ENCODE measurements at places on chromosomes 3 and 15.

DNA sequence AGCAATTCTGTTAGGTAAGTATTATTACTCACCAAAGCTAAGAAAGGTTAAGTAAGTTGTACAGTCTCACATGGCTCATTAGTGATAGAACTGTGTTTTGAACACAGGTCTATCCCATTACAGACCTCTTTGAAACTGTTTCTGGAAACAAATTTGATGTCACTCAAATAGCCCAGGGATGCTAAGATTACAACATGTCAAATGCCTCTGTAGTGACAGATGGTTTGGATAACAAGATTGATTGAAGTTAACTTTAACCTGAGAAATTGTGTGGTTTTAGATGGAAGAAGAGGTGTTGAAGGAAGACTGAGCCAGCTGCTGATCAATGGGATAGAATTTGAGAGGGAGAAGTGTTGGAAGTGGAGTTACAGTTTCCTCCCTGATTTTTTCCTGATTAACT lies 72.5 kb downstream of the SYN2 start:
- no peak for DNase-seq

DNA sequence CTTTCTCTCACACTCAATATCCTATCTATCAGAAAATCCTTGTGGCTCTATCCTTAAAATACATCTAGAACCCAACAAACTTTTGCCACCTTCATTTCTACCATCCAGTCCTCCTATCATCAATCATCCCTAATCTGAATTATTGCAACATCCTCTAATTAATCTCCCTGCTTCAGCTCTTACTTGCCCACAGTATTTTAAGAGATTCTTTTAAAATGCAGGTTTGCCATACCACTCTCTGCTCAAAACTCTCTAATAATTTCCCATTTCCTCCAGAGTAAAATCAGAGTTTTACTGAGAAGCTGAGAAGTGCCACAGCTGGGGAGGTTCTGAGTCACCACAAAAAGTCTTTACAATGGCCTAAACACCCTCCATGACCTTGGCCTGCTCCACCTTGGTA lies 234.3 kb upstream of the ZPLD1 start:
- DNase-seq = no peak

GRCh38 chr3:56484122-56484521 lies 15.9 kb upstream of the ERC2 start:
- no peak for DNase-seq

- no peak for DNase-seq
Observed at GRCh38 chr15:95085056-95085455, 853.7 kb downstream of the MCTP2 start.

DNA sequence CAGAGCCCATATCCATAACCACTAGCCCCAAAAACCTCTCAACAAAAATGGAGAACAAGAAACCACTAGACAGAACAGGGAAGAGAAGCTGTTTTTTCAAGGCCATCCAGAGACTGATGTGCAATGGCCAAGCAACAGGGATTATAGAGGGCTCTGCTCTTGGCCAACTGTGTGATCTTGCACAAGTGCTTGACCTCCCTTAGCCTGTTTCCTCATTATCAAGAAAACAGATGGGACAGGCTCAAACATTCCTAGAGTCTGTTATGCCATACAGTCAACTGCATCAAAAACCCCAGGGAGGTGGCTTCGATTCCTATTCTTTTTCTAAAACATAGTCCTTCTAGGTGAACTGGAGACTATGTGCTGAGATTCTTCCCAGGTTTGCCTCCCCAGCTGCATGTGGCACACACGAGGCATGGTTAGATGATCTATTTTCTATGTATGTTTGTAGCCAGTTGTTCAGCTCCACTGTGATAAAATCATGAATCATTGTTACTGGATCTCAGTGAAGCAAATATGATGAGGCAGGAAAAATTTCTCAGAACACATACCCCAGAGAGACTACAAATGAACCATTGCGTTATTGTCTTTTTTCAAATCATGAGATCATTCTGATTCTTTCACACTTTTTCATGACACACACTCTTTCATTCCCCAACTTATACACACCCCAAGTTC lies 132.9 kb upstream of the TGFBR2 start:
- no peak for DNase-seq

GRCh38 chr15:63000706-63001105 lies 41.8 kb upstream of the TPM1 start:
- no peak for DNase-seq

DNA sequence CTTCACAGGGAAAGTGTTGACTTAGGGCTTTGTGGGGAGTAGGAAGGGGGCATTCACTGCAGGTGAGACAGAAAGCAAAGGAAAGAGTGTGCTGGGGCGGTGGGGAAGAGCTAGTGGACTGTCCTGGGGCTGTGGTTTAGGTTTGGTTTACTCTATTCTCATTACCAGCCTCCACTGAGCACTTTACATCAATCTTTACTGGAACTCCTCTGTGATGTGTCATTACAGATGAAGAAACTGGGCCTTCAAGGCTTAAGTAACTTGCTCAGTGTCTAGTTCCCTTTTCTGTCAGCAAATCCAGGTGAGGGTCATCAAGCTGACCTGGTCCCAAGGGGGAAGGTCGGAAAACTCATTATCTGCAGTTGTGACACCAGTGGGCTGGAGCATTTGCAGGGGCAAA lies 120.2 kb upstream of the PFN2 start:
- no peak for DNase-seq

DNA sequence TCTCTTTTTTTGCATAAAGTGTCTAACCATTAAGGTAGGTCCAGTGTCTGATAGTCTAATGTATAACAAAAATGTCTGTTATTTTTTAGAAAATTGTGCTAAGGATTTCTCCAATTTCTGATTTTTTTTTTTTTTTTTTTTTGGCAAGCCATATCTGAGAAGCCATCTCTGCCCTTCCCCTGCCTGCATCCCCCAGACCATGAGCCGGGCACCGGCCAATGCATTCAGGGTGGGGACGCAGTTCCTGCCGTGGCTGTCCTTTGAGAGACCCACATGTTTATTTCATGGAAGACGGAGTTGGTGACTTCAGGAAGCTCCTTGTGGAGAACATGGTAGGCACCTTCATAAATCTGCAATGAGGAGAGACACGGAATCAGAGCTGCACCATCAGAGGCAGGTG lies 19.2 kb downstream of the ABTB1 start:
- DNase-seq = peak; percentile 66

- DNase-seq = no peak
Observed at GRCh38 chr15:66808181-66808824, 106.3 kb downstream of the SMAD6 start.

DNA sequence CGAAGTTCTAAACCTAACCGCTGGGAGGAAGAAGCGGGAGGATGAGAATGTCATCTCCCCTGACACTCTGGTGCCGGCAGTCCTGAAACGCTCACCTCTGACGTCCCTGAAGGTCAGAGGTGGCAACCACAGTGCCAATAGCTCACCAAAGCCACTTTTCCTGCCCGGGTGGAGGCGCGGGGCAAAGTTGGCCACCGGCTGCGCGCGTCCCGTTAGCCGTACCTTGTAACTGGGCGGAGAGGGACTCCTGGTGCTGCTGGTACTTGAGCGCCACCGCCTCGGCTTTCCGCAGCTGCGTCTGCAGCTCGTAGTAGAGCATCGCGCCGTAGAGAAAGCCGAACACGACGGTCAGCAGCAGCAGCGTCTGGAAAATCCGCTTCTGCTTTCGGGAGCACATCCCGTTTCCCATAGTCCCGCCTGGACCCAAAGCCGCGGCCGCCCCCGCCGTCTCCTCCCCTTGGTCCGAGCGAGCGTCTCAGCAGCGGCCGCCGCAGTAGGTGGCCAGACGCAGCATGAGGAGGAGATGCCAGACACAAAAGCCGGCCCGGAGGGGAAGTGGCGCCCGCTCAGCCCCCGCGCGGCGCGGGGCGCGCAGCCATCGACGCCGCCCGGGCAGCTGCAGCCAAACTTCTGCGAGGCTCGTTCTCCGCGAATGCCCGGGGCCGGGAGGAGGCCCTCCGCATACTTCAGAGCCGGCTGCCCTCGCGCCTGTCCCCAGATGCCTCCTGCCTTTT lies 680 bp downstream of the GOLIM4 start:
- peak; percentile 90 for DNase-seq

DNA sequence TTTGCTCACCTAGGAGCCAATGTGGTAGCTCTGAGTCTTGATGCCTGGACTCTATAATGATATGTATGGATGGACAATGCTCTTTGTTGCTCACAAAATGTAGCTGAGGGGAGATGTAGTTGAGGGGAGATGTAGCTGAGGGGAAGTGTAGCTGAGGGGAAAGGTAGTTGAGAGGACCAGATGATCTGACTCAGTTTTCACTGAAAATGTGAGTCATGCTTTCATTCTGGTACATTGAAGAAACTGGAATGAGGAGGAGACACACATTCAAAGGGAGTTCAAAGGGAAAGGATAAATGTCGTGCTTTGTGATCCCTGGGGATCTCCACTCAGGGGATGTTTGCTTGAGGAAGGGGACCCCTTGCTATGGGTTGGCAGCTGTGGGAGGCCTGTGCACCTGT lies 302.9 kb upstream of the TRIM42 start:
- DNase-seq = no peak

DNA sequence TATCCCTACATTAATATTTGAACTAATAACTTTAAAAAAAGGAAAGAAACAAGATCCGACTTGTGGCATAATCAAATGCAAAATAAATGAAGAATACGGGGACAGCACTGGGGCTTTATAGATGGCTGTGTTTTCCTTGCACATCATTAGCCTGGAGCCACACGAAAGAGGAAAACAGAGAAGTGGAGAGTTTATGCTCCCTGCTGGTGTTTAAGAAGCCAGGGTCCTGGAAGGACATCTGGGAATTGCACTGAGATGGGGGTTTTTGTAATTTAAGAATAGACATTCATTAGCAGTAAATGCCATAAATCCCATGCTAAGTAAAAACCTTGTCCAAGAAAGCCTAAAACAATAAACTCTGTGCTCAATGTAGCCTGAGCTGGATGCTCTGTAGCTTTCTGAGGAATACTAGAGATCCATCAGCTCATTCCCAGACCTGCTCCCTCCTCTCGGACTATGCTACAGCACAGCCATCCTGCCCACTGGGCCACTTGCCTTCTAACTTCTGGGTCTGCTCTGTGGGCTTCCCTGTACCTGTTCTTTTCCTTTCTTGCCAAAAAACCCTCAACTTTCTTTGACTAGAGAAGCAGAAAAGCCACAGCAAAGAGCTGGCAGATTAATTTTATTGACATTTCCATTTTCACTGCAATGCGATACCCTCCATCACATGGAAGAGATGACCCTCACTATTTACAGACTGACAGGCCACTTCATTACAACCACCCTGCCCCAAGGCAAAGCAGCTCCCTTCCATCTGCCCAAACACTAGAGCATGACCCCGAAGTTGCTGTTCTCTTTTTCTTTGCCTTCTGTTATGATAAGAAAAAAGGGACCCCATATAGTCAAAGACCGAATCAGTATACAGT lies 62.3 kb downstream of the MEIS2 start:
- DNase-seq = no peak

- no peak for DNase-seq
Observed at GRCh38 chr3:155704061-155704460, 40.8 kb downstream of the PLCH1 start.
